ENCODE measurements at places on chromosomes 3 and 15. TPM values are rescaled to one million over a fixed set of nuclear protein-coding genes. Genes with fewer than 3 reads are reported as not detected.

- DNase-seq: no peak
Observed at GRCh38 chr3:48811524-48811923, 36.1 kb downstream of the PRKAR2A start.

The ZMYND10 gene
- total RNA-seq: 1.3 TPM

GRCh38 chr15:48896869-48897814 is 19.2 kb downstream of the EID1 start:
- DNase-seq: no peak

DNA sequence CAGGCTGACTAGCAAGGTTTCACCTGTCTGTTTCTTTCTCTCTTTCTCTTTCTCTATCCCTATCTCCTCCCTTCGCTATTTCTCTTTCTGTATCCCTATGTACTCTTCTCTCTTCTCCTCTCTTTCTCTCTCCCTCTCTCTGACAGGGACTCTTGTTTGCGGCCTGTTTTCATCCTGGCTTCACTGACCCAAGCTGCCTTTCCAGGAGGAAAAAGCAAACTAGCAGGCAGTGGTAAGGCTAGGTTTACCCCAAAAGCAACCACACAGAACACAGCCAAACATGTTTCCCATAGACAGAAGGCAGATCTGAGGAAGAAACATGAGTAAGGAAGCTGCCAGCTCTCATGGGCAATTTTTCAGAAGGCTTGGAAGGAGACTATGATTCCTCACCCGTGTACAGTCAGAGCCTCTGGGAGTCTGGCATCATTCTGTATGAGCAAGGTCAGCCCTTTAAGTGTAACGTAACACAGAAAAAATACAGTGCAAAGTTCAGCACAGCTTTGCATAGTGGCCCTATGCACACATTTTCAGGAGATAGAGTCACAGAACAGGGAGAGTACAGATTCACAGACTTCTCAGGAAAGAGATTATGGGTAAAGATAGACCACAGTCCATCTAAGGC is 61.0 kb downstream of the OCA2 start:
- no peak for DNase-seq

- DNase-seq: no peak
Observed at GRCh38 chr15:63488398-63488960, 15.9 kb upstream of the USP3 start.

GRCh38 chr15:55221090-55222011 is 24.6 kb upstream of the RSL24D1 start:
- DNase-seq: peak; percentile 60

The PODXL2 gene
- 1.9 TPM for total RNA-seq

- DNase-seq: no peak
Observed at GRCh38 chr3:15420871-15421270, 6.5 kb downstream of the METTL6 start.

- peak; percentile 13 for DNase-seq
Observed at GRCh38 chr15:55627730-55628368, 39.7 kb upstream of the PYGO1 start.

DNA sequence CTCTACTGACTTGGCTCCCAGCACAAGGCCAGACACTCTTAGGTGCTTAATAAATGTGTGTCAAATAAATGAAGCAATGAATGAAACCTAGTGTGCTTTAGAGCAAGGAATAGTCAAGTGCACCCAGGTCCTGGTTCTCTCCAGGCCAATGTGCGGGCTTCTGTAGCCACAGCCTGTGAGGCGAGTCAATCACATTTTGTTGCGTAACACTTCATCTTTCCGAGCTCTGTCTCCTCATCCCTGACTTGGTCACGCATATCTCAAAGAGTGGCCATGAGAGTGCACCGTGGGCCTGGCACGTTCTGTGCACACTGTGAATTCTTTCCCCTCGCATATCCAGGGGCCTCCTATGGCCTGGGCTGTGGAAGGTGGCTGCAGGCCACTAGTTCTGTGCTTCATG is 11.4 kb upstream of the SH3GL3 start:
- DNase-seq: no peak

The DISP2 gene
- total RNA-seq: 0.02 TPM

GRCh38 chr3:154214306-154214705 is 93.1 kb downstream of the ARHGEF26 start:
- DNase-seq: no peak

The GASK1A gene
- not detected for total RNA-seq

The SH2D7 gene
- total RNA-seq: not detected

DNA sequence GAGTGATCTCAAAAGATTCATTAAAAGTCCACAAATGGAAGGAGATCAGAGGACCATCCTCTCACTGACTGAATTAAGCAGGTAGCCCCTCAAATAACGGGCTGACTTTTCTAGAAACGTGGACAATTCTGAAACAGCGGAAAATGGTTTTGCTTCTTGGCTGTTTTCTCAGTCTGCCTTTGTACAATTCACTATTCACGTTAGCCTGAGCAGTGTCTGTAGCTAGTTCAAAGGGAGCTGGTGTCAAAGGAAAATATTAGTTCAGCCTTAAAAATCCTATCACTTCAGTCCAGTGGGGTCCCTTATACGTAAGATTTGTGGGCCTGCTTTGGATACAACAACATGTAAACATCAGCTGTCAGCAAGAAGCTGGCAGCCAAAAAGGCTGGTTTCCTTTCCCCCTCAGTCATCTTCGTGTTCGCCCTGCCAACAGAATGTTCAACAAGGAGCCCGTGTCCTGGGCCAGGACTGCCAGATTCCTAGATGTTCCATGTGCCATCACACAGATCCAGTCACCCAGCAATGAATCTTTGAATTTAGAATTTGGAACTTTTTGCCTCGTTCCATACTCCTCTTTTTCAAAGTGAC is 19.3 kb downstream of the LMCD1 start:
- DNase-seq: no peak

GRCh38 chr3:180102134-180102533 is 65.4 kb upstream of the PEX5L start:
- DNase-seq: no peak

The ELP6 gene
- 40.3 TPM for total RNA-seq

DNA sequence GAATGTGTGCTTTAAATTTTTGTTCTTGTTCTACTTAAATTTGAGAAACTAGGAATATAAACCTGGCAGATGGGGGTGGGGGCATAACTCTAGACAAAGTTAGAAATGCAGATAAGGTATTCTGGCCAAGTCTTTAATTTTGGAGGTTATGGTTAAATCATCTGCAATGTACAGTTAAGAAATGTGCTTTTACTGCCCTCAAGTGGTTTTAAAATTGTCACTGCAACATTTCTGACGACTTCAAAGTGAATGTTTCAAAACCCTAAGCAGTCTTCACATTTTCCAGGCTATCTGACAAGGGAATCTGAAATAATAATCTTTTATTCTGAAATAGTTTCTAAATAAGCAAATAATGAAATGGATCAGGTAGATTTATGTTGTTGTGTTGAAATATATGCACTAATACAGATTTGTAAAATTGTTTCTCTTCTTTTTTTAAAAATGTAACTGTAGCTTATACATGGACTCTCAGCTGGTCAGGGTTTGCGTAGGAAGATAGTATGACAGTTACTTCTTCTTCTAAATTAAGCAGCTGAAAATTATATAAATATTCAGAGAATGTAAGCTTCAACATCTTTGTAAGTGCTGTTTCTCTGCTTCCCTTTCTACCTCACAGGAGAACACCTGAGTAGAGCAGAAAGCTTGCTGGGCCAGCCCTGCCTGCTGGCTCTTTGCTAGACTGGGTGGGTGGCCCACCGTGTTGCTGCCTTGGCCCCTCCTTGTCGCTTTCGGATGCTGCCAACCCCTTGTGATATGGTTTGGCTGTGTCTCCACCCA is 45.0 kb downstream of the SUCNR1 start:
- no peak for DNase-seq

The TMEM212 gene
- total RNA-seq: not detected

The WDR93 gene
- total RNA-seq: not detected

DNA sequence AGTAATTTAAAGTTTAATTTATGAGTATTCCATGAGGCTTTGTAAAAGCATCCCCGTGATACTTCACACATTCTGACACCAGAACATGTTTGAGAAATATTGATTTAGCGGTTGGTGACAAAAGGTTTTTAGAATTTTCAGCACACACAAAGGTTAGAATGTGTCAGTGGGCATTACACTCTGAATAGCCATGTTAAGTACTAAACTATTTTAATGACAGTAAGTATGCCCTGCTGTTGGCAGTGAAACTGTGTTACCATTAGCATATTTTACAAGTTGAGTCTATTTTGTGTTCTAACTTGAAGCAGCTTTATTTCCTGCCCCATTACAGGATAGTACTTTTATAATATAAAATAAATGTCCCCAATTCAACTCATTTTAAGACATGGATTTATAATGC is 66.5 kb downstream of the ADAMTSL3 start:
- DNase-seq: no peak

The SPINT1 gene
- 8.5 TPM for total RNA-seq

The FBXW12 gene
- 0.16 TPM for total RNA-seq

- DNase-seq: peak; percentile 67
Observed at GRCh38 chr15:56798639-56799038, 65.3 kb upstream of the ZNF280D start.

The ARIH1 gene
- 195 TPM for total RNA-seq

The MAGI1 gene
- total RNA-seq: 0.09 TPM

The RPL4 gene
- total RNA-seq: 4,959 TPM

DNA sequence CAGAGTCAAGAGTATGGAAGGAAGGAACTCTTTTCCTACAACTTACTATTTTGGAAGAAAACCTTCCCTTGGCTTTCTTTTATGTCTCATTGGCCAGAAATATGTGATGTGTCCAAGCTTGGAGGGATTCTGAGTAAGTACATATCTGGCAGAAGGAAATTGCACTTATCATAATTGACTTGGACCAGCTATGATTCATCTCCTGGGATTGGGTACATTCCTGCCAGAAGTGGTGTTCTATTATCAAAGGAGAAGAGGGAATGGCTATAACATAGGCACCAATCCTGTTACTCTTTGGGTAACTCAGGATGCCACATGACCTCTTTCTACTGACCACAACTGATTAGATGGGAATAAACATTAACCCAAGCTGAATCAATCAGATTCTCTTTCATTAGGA is 13.5 kb upstream of the DAZL start:
- no peak for DNase-seq

GRCh38 chr3:170470063-170471016 is 51.7 kb downstream of the CLDN11 start:
- peak; percentile 7 for DNase-seq

- no peak for DNase-seq
Observed at GRCh38 chr15:81253846-81254245, 57.2 kb downstream of the IL16 start.

DNA sequence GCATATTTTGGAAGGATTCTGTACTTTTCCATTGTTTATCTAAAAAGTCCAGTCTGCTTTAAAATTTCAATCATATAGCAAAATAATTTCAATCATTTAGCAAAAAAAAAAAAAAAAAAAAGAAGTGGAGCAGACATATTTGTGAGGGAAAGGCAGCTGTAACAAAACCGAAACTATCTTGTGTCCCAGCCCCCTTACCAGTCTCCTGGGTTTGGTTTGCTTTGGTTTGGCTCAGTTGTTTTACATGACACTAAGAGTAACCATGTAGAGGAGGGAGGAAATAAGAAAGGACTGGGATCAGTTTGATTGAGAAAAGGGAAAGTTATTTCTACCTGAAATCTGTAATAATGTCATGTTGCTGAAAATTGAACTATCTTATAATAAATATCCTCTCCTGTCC is 158.8 kb upstream of the GADL1 start:
- no peak for DNase-seq

The FOXB1 gene
- total RNA-seq: 0.56 TPM

- DNase-seq: no peak
Observed at GRCh38 chr15:75069301-75069925, 46.0 kb downstream of the PPCDC start.

GRCh38 chr3:54257125-54257720 is 134.9 kb downstream of the CACNA2D3 start:
- DNase-seq: no peak

- no peak for DNase-seq
Observed at GRCh38 chr15:49024840-49025239, 21.4 kb downstream of the SECISBP2L start.

All from activated CD4-positive, alpha-beta T cell treated with anti-CD3 and anti-CD28 coated beads for 36 hours (primary cell).